Dermis microvascular lymphatic vessel endothelial cell (primary cell): ENCODE measurements at places on chromosomes 5 and 9. TPM values are rescaled to one million over a fixed set of nuclear protein-coding genes. Genes with fewer than 3 reads are reported as not detected.

Gene IGIP
- 2.6 and 4.0 TPM in 2 replicates for total RNA-seq

Gene GM2A
- 9.2 and 14.7 TPM in 2 replicates for total RNA-seq

Gene IFNA2
- total RNA-seq, result not detected in 2 replicates

Gene RANBP3L
- total RNA-seq, result under 0.01 and 0.13 TPM in 2 replicates

Gene DNAI1
- not detected in 2 replicates for total RNA-seq

Gene TAF11L5
- total RNA-seq, result not detected in 2 replicates
